ENCODE measurements at places on chromosomes 4 and X. TPM values are rescaled to one million over a fixed set of nuclear protein-coding genes. Genes with fewer than 3 reads are reported as not detected.

The RHOH gene
- polyA plus RNA-seq: 1.1 TPM

The CXCL3 gene
- 4.6 TPM for polyA plus RNA-seq

The PTPN13 gene
- 18.3 TPM for polyA plus RNA-seq

The CPLX1 gene
- 2.8 TPM for polyA plus RNA-seq

The WFS1 gene
- 4.6 TPM for polyA plus RNA-seq

The ADH1B gene
- 31.3 TPM for polyA plus RNA-seq

The HTN1 gene
- not detected for polyA plus RNA-seq

The VEGFD gene
- polyA plus RNA-seq: 0.57 TPM

The MND1 gene
- 3.4 TPM for polyA plus RNA-seq

The GLOD5 gene
- polyA plus RNA-seq: 0.15 TPM

The TMPRSS11F gene
- polyA plus RNA-seq: 6.6 TPM

The DOK7 gene
- polyA plus RNA-seq: 0.29 TPM

All from esophagus (tissue), 2 donors.